ENCODE measurements at places on chromosomes 6 and 20. TPM values are rescaled to one million over a fixed set of nuclear protein-coding genes. Genes with fewer than 3 reads are reported as not detected.

The ZNF341 gene
- total RNA-seq = 2.7 TPM

The TDRD6 gene
- total RNA-seq = not detected

The VSX1 gene
- not detected for total RNA-seq

The C20orf141 gene
- not detected for total RNA-seq

The RPRD1B gene
- 55.7 TPM for total RNA-seq

The PRL gene
- not detected for total RNA-seq

The GGTLC1 gene
- not detected for total RNA-seq

The BTN2A1 gene
- total RNA-seq = 17.5 TPM

The FARS2 gene
- 12.8 TPM for total RNA-seq

The PBOV1 gene
- not detected for total RNA-seq

The HM13 gene
- 113 TPM for total RNA-seq

The MYBL2 gene
- 0.69 TPM for total RNA-seq

The TFAP2B gene
- not detected for total RNA-seq

The LIME1 gene
- 165 TPM for total RNA-seq

The BEND6 gene
- not detected for total RNA-seq

The SFTA2 gene
- not detected for total RNA-seq

The SMIM26 gene
- 78.7 TPM for total RNA-seq

The SLC22A7 gene
- total RNA-seq = not detected

The MEI4 gene
- total RNA-seq = not detected

The GSTA1 gene
- not detected for total RNA-seq

The MAP1LC3A gene
- total RNA-seq = 17.5 TPM

The CST5 gene
- total RNA-seq = not detected

The TMEM200A gene
- 0.30 TPM for total RNA-seq

The GNAS-AS1 gene
- not detected for total RNA-seq

The PTK6 gene
- 0.22 TPM for total RNA-seq

The SYTL3 gene
- total RNA-seq = 42.7 TPM

The FLOT1 gene
- 31.6 TPM for total RNA-seq

The SYNDIG1 gene
- not detected for total RNA-seq

The ANKEF1 gene
- 1.3 TPM for total RNA-seq

The AVP gene
- total RNA-seq = 0.56 TPM

The YIPF3 gene
- 37.9 TPM for total RNA-seq

The BPIFB2 gene
- total RNA-seq = not detected

The NKX2-2 gene
- total RNA-seq = not detected

The FABP7 gene
- not detected for total RNA-seq

The RAB44 gene
- 0.22 TPM for total RNA-seq

The LATS1 gene
- 39.6 TPM for total RNA-seq

The ENPP5 gene
- 0.19 TPM for total RNA-seq

The SLC25A27 gene
- total RNA-seq = 1.2 TPM

The LY6G6C gene
- total RNA-seq = not detected

The PCK1 gene
- not detected for total RNA-seq

The TEAD3 gene
- not detected for total RNA-seq

The PHF1 gene
- total RNA-seq = 557 TPM

The PSORS1C1 gene
- not detected for total RNA-seq

The MCM9 gene
- 25.5 TPM for total RNA-seq

The BPIFA1 gene
- not detected for total RNA-seq

Measured in CD4-positive, alpha-beta T cell (primary cell).